NCI-H1105 treated with DMSO at 0.1 percent for 48 hours (cell line): ENCODE measurements at places on chromosomes 7 and 10.
A peak's percentile ranks its signal among the peaks of the same experiment; 100 is the strongest.

- no peak for DNase-seq
Observed at GRCh38 chr7:12091231-12091630, 119.9 kb upstream of the TMEM106B start.

- DNase-seq = no peak
Observed at GRCh38 chr10:58210160-58210559, 57.5 kb downstream of the IPMK start.

GRCh38 chr7:73829921-73830680 is 695 bp upstream of the CLDN4 start:
- DNase-seq = no peak

DNA sequence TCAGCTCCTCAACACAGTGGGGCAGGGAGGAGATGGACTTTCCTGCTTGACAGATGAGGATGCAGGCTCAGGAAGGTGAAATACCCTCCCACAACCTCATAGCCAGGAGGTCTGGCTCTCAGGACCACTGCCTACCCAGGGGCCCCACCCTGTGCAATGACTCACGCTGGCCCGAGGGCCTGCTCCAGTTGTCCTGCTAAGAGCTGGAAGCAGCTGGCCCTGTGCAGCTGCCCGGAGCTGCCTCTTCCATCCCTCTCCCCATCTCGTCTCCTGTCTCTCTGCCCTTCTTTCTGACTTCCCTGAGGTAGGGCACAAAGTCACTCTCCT is 123.9 kb downstream of the ZMIZ1 start:
- DNase-seq = no peak

DNA sequence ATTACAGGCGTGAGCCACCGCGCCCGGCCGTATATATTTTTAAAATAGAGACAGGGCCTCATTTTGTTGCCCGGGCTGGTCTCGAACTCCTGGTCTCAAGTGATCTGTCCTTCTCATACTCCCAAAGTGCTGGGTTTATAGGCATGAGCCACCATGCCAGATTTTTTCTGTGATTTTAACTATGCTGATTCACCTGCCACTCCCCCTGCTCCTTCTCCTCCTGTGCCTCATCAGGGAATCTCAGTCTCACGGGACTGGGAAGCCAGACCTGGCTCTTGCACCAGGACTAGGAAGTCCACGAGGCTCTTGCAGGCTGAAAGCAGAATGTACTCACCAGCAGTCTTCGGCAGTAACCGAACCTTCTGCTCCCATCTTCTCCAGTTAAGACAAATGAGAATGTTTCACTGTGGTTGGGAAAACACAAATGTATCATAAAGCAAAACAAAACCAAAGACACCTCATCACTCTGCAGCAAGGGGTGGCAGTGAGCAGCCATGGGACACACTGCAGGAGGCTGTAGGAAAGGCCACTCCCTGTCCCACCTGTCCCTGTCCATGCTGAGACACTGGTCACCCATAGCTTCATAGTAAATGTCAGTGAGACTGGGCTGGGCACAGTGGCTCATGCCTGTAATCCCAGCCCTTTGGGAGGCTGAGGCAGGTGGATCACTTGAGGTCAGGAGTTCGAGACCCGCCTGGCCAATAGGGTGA is 78.7 kb upstream of the MKRN1 start:
- no peak for DNase-seq

DNA sequence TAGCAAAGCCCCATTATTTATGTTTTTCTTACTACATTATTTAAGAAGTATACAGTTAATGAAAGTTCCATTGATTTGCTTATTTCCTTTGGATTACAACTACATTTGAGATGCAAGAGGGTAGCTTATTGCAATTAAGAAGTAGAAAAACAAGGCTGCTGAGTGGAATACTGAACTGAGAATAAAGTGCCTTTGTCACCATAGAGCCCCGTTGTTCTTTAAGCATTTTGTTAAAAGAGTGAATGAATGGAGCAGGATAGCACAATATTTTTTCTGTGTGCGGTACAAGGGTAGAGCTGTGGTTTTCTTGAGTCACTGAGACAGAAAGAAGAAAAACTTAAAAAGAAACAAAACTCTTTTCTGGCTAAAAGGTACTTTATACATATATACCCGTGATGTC is 45.6 kb downstream of the ZNF277 start:
- no peak for DNase-seq

DNA sequence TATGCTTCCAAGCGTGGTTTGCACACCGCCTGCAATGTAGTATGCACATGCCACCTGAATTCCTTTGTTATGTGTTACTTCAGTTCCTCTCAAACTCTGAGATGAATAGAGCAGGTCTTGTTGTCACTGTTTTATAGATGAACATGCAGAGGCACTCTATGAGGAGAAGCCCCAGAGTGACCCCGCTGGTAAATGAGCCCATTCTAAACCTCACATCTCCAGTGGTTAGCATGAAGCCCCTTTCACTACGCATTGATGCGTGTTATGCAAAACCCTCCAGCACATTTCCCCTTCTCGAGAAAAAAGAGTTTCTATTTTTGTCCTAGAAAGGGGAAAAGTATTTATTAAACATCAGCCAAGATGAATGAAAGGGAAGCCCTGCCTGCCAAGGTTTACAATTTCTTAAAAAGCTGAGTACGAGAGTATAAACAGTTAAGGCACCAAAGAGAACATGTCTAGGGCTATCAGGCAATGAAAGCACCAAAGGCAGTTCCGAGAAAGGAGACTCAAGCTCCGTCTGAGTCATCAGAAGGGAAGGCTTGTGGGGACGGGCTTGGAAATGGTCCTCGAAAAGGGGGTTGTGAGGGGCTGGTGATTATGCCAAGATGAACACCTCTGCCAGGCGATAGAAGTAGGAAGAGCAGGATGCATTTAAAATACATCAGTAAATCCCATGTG is 58.7 kb upstream of the PFKP start:
- DNase-seq = no peak

DNA sequence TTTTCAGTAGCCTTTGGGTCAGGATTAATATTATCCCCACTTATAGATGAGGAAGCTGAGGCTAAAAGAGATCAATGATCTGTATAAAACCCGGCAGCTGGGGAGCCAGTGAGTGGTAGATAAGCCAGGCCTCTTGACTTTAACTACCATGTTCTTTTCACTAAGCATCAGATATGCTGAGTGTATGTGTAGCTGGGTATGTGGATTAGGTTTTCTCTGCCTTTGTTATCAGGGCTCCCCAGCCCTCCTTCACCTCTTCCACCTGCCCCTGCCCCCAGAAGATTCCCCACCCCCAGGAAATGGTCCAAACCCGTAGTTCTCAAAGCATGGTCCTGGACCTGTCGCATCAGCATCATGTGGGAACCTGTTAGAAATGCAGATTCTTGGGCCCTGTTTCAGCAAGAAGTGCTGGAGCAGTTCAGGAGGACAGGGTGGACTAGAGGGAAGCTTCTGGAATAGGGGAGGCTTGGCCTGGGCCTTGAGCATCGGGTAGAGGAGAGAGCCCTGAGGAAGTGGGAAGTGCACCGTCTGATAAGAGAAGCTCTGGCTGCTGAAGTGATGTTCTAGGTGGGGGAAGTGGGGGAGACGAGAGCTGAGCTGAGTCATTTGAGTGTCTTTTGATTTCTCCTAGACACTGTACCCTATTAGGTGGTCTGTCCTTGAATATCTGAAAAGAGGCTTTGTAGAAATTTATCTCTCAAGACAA is 101.3 kb downstream of the HIF1AN start:
- no peak for DNase-seq

DNA sequence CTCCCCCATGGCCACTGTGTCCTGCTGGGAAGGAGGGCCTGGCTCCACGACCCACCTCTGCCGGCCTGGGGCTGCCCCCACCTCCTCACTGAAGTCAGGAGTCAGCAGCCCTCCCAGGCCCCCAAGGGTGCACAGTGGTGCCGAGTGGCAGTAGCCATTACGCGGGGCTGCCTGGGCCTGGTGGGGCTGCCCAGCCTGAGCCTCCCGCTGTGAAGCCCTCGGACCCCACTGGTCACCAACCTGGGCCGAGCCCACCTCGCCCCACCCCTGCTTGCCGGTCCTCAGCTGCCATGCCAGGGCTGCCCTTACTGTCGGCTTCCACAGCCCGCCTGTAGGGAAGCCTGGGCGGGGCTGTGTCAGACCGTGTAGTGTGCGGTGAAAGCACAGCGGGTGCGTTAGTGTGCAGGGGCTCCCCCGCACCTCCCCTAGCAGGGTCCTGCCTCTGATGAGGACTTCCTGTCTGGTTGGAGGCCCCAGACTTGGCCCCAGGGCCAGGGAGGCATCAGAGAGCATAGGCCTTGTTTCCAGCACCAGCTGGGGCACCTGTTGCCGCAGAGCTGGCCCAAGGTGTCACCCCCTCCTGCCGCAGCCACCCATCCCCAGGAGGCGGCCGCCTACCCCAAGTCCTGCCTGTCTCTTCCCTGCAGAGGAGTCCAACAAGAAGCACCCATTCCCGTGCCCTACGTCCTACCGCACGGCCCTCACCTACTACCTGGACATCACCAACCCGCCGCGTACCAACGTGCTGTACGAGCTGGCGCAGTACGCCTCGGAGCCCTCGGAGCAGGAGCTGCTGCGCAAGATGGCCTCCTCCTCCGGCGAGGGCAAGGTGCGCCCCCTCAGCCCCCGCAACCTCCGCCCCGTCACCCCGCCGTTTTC is 10.0 kb downstream of the TMEM120A start:
- no peak for DNase-seq

- DNase-seq = peak; percentile 64
Observed at GRCh38 chr7:101602484-101603241, 26.4 kb downstream of the MYL10 start.

- DNase-seq = peak; percentile 40
Observed at GRCh38 chr7:140404565-140405065, 757 bp downstream of the RAB19 start.

- DNase-seq = no peak
Observed at GRCh38 chr7:11548532-11548931, 283.5 kb downstream of the THSD7A start.

DNA sequence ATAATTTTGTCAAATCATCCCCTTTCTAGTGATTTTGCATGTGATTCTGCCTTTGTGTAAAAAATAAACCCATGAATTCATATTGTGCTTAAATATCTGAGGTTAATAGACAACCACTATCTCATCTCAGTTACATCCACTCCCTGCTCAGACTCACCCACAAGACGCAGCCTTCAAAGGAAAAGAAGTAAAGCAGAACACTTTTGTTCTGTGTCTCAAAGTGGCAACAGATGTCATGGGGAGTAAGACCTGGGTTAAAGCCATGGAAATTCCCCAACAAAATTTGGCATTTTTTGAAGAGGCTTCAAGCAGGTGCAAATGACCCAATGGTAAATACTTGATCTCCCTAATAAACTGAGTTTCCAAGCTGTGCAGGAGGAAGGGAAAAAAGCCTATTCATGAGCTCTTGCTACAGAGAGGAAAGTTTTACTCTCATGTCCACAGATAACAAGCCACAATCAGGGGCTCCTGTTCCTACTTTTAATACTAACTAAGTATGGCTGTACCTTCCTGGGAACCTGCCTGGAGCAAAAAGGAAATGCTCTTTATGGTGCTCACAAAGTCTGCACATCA is 4.7 kb downstream of the CYP3A7 start:
- no peak for DNase-seq

DNA sequence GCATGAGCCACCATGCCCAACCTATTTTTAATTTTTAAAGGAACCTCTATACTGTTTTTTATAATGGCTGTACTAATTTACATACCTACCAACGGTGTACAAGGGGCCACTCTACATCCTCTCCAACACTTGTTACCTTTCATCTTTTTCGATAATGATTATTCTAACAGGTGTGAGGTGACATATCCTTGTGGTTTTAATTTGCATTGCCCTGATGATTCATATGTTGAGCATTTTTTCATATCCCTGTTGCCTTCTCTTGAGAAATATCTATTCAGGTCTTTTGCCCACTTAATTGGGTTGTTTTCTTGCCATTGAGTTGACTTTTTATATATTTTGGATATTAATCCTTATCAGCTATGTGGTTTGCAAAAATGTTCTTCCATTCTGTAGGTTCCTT is 167.0 kb downstream of the CTTNBP2 start:
- DNase-seq = no peak

DNA sequence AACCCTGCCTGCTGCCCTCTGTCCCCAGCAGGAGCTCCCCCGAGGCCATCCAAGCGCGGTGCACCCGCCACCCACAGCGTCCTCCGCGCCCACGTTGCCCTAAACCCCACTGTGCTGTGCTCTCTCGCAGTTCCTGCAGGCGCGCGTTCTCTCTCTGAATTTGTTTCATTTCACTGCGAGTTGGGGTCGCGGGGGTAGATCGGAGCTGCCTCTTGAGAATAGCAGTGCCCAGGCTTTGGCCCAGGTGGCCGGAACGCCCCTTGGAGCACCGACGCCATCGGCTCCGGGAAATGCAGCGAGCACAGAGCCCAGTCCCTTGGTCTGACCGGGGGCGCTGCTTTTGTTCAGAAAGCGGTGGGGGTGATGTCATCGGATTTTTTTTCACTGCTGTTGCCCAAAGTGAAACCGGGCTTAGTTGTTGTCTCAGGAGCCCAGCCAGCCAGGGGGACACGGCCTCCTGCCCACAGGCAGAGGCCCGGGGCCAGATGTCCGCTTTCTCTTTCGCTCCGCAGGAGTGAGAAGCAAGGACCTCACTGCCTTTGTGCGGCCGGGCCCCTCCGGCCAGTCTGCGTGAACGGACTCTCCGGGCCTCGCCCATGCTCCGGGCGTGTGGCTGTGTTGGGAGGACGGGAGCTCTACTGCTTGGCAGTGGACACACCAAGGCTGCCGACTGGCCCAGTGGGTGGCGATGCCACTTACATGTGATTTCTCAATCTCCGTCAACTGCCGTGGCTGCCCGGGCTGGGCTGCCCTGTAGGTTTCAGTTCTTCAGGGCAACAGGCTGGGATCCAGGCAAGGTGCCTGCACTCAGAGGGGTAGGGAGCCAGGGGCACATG is 43.1 kb downstream of the FOXK1 start:
- no peak for DNase-seq

DNA sequence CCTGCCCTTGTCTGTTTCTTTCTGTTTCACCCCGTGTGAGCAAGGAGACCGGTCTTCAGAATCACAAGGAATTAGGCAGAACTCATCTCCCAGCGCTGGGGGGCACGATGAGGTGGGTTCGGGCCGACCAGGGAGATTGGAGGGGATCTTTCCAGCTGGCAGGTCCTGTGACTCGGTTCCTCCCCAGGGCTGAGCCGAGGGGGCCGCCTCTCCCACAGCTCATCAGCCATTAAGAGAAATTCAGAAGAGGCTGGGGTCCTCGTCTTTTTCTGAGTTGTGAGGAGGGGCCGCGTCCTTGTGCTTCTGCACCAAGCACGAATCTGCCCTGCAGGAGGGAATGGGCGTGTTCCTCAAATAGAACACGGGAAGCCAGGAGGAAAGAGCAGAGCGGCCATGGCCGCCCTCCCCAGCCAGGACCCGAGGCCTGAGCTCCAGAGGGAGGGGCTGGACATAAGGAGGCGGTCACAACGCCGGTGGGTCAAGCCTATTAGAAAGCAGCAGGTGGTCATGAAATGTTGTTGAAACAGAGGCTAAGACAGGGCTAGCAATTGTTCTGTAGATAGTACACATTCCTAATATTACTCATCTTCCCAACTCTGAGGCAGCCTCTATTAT is 125.3 kb downstream of the ADARB2 start:
- DNase-seq = no peak

- DNase-seq = peak; percentile 18
Observed at GRCh38 chr10:52729271-52730104, 43.1 kb downstream of the MBL2 start.

- DNase-seq = no peak
Observed at GRCh38 chr10:90399782-90400181, 458.1 kb downstream of the HTR7 start.

GRCh38 chr7:118306771-118307170 is 82.3 kb downstream of the ANKRD7 start:
- DNase-seq = no peak

- no peak for DNase-seq
Observed at GRCh38 chr10:132037676-132037975, 28.1 kb upstream of the JAKMIP3 start.
